Lower lobe of right lung (tissue), 2 donors: ENCODE measurements at places on chromosomes 11 and 22. TPM values are rescaled to one million over a fixed set of nuclear protein-coding genes. Genes with fewer than 3 reads are reported as not detected.

The GSTT2B gene
- 7.3 TPM for total RNA-seq

The CCDC116 gene
- total RNA-seq = 0.41 TPM

DNA sequence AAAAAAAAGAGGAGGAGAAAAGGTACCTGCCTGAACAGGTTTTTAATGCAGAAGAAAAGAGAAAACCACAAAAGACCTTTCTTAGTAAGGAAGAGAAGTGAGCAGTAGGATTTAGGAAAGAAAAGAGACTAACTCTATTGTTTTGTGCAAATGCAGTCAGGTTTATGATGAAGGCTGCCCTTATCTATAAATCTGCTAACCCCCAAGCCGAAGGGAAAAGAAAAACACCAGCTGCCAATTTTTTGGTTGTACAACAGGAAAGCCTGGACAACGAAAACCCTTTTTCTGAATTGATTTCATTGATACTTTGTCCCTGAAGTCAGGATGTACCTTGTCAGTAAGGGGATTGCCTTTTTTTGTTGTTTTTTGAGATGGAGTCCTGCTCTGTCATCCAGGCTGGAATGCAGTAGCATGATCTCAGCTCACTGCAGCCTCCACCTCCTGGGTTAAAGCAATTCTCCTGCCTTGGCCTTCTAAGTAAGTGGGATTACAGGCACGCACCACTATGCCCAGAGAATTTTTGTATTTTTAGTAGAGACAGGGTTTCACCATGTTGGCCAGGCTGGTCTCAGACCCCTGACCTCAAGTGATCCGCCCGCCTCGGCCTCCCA is 21.2 kb downstream of the POLD4 start:
- no peak overlapping the region for H3K27ac ChIP-seq
- no peaks in the 10 kb centered on the region for H3K4me1 ChIP-seq
- H3K36me3 ChIP-seq = peaks cover 16% of the 10 kb centered on the region

DNA sequence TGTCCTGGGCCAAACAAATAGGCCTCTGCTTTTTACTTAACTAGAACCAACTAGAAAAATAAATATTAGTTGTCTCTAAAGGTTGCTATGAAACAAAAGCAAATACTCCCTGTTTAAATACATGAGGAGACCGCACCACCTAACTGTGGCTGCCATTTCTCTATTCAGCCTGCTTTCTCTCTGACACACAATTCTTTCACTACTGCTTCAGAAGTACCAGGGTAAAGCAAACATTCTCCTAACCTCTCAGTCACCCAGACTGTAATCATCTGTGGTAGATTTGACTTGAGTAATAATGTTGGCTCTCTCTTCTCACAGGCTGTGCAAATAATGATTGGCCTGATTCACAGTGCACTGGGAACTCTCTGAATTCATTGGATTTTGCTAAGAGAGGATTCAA is 41.0 kb upstream of the MS4A8 start:
- H3K4me1 ChIP-seq = peaks cover 13% of the 10 kb centered on the region
- H3K27ac ChIP-seq = peak overlapping the region; percentile 53
- DNase-seq = no peak
- no peaks in the 10 kb centered on the region for H3K36me3 ChIP-seq
- H3K4me3 ChIP-seq = no peak overlapping the region

- no peaks in the 10 kb centered on the region for H3K4me1 ChIP-seq
- no peaks in the 10 kb centered on the region for H3K36me3 ChIP-seq
- H3K4me3 ChIP-seq = no peak overlapping the region
- H3K27ac ChIP-seq = no peak overlapping the region
- no peaks in the 10 kb centered on the region for H3K27me3 ChIP-seq
These were observed 121.5 kb upstream of the LUZP2 start for GRCh38 chr11:24375351-24375750.
